ENCODE measurements at places on chromosomes 3 and 15.

GRCh38 chr3:187150599-187150998 lies 11.3 kb upstream of the RPL39L start:
- DNase-seq, result no peak

- DNase-seq, result no peak
These were observed 58.6 kb upstream of the CCDC80 start for GRCh38 chr3:112699436-112699978.

DNA sequence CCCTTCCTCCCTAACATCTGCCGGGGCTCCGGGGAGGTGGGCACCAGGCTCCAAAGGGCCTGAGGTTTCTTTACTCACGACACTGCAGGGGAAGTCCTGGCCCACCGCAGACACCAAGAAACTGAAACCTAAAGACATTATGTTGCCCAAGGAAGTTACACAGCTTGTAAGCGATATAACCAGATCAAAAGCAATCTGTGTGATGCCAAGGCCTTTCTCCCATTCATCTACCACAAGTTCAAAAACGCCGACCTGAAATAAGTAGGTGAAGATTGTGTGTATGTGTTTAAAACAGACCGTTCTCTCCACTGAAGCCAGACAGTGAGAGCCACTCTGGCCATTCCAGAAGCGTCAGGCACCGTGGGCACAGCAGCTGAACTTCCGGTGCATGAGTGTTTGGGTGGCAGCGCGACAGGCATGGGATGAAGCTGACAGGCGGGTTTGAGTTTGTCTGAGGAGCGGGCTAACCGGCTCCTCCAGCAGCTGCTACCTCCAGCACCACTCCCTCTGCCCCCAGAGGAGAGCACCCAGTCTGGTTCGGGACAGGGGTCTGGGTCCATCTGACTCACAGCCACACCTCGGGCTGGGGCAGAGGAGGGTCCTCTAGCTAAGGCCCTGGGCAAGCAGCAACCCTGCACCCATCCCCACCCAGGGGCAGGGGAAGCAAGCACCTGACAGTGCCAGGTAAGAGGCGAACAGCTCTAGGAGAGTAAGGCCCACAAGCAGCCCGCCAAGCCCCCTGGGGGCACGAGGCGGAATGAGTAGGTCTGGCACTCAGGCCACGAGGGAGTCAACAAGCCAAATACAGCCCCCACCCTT lies 1.3 kb downstream of the TNK2 start:
- DNase-seq, result no peak

GRCh38 chr3:148173851-148174250 lies 523.9 kb upstream of the AGTR1 start:
- peak; percentile 1 for DNase-seq

GRCh38 chr3:197956626-197956988 lies 3.4 kb upstream of the LMLN start:
- DNase-seq, result no peak

GRCh38 chr15:70195171-70195570 lies 97.5 kb upstream of the TLE3 start:
- DNase-seq, result no peak

- DNase-seq, result no peak
These were observed 176.9 kb downstream of the STAC start for GRCh38 chr3:36557021-36557707.

GRCh38 chr3:14521611-14522010 lies 18.5 kb downstream of the GRIP2 start:
- DNase-seq, result no peak

DNA sequence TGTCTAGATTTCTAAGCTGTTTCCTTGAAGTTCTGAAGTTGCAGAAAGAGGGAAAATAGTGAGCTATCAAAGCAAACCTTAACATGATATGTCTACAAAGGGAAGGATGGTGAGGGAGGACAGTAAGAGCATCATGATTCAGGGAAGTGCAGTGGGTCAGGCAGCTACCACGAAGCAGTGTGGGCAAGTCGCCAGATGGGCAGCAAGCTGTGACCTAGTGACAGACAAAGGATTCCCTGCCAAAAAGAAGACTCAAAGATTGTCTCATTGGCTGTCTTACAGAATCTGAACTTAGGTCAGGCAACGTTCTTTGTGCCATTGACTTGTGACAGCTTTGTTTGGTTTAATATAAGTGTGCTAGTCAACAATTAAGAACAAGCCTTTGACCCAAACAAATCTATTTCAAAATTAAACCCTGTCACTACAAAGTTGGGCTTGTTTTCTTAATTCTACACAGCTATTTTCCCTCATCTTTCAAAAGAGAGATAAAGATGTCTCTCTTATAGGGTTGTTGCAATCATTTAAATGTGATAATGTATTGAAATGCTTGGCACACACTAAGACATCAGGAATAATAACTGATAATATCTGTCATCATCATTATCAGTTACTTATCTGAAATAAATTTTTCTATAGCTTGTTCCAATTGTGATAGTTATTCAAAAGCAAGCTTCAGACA lies 153.3 kb downstream of the ECT2 start:
- no peak for DNase-seq

- no peak for DNase-seq
These were observed 558.1 kb downstream of the RSL24D1 start for GRCh38 chr15:54638666-54639065.

DNA sequence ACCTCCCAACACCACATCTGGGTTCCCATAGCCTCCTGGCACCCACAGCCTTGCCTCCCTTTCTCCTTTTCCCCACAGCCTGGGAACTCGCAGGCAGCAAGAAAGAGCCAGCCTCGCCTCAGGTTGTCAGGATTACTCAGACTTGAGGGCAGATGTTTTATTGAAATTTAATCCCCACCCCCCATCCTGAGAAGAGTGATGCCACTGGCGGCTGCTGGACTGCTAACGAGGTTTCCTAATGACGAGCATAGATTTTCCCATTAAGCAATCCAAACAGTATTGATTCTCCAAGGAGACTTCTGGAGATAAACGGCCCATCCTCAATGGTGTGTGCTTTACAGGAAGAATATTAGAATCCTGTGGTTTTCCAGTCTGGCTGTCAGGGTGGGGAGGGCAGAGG lies 13.7 kb downstream of the SHF start:
- DNase-seq, result no peak

DNA sequence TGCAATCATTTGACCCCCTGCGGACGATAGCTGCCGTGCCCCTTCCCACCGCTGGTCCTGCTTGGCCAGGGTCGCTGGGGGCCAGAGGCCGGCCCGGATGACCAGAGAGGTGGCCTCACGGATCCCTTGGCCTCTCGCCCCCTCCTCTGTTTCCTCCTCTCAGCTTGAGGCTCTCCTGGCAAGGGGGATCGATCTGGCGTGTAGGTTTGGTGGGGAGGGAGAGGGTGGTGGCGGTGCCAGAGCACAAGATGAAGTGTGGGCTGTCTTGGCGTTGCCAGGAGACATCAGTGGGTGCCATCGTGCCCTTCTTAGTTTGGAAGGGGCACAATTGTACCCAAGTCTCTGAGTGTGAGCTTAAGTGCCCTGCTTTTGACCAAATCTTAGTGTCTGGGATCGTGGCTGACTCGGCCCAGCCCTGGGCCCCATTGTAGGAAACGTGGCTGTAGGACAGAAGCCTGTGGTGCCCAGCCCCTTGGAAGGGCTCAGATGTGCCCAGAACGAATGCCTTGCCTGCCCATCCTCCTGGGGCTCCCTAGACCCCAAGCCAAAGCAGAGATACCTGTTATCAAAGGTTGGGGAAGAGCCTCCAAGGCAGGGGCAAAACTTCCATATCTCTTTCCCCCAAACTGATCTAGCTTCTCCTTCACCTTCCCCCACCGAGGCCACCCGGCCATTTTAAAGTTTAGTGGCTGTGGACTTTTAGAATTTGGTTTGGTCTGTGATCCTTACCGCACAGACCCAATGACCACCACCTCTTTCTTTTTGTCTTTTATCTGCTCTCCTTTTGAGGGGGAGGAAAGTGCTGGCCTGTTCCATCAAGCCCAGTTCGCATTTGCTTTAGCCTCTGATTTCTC lies 14.4 kb downstream of the NR2F2 start:
- no peak for DNase-seq

DNA sequence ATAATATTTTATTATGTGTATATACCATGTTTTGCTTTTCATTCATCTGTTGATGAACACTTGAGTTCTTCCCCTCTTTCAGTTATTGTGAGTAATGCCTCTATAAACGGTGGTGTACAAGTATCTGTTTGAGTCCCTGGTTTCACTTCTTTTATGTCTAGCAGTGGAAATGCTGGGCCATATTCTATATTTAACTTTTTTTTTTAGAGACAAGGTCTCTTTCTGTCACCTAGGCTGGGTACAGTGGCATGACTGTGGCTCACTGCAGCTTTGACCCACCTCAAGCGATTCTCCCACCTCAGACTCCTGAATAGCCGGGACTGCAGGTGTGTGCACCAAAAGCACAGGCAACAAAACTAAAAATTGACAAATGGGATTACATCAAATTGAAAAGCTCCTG lies 19.9 kb downstream of the GOLM2 start:
- DNase-seq, result no peak

GRCh38 chr15:47466357-47466756 lies 250.9 kb upstream of the SEMA6D start:
- DNase-seq, result no peak

GRCh38 chr15:36941798-36942197 lies 158.6 kb downstream of the MEIS2 start:
- DNase-seq, result no peak
